ENCODE measurements at places on chromosomes 1 and 21.

DNA sequence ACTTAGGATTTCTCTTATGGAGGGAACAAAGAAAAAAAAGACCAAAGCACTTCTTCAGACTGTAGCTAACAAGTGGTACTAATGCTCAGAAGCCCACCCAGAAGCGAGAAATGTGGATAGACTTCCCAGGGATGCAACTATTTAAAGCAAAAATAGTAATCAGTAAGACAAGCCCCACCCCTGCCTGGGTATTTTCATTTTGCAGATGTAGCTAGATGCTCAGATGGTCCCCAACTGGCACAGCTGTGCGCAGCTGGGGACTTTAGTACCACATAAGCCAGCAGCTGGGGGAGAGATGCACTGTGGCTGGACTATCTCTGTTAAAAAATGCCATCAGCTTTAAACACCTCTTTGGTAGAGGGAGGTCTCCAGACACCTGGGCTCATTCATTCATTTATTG, 77.8 kb upstream of the SPAG17 start:
- DNase-seq, result no peak

- no peak for DNase-seq
Observed at GRCh38 chr1:115592264-115592663, 49.5 kb upstream of the VANGL1 start.

GRCh38 chr1:237672748-237673147, 218.0 kb downstream of the ZP4 start:
- no peak for DNase-seq

DNA sequence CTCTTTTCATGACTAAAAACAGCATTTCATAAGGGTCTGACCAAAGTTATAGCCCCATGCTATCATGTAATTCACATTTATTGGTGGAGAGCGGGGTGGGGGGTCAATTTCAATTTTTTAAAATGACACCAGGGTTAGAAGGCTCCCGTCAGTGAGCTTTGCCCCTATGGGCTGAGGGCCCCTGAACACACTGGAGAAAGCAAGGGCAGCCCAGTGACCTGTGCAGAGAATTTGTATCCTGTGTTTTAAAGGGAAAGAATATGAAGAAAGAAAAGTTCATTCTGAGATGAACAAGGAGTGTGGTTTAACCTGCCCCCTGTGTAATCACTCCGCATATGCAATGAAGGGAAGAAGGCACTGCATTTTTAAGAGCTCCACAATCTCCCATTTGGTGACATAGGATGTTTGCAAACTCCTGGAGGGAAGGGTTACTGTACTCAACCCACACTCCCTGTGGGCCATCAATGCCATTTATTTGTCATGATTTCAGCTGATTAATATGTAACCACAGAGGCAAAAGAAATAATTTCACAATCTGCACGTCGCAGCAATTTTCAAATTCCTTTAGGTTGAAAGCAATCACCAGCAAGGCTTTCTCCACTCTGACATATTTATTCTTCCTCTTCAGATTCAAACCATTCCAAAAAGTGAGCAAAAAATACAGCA, 95.6 kb downstream of the ZNF281 start:
- no peak for DNase-seq

GRCh38 chr1:116110567-116111523, at the start of gene MAB21L3:
TSS of gene MAB21L3 (plus strand) at chr1:116111399. CDS start at chr1:116112616, 1,217 bp downstream.
- no peak for DNase-seq

DNA sequence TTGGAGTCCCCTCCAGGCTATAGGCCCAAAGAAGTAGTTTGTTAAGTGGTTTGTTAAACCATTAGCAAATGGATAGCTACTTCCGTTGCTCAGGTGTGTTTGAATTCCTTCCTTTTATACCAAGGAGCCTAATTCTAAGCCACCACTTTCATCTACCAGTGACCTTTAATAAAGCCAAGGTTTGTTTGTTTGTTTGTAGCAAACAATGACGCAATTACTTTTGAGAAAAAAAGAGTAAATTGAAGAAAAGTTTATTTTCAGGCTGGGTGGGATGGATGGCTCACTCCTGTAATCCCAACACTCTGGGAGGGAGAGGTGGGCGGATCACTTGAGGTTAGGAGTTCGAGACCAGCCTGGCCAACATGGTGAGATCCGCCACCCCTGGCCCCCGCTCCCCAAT, 30.8 kb upstream of the RD3 start:
- no peak for DNase-seq

DNA sequence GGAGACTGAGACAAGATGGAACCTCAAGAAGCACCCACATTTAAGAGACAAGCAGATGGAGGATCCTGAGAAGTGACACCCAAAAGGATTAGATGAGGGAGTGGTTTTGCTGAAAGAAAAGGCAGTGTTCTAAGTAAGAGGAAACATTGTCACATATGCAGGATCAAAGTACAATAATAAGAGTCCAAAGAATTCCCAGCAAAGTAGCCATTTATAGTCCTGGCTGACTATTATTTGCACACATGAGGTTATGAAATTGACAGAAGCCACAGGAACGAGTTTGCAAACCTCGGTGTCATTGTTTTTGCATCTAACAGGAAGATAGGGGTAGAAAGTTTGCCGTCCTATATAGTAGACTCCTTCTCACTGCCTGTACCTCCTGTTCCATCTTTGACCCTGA, 41.3 kb downstream of the CHRM3 start:
- DNase-seq, result no peak

GRCh38 chr1:77405186-77405585, 123.4 kb downstream of the AK5 start:
- no peak for DNase-seq

- DNase-seq, result no peak
Observed at GRCh38 chr1:95287081-95287480, 53.1 kb downstream of the RWDD3 start.

- DNase-seq, result no peak
Observed at GRCh38 chr1:205976708-205977401, 26.3 kb downstream of the RAB7B start.

All from CD4-positive, alpha-beta T cell (primary cell).